Subcutaneous adipose tissue (tissue), 4 donors: ENCODE measurements at places on chromosomes 4 and X. TPM values are rescaled to one million over a fixed set of nuclear protein-coding genes. Genes with fewer than 3 reads are reported as not detected.

Gene RAB41
- total RNA-seq, result not detected

Gene RENBP
- total RNA-seq, result 43.4 TPM

Gene EXOC1L
- not detected for total RNA-seq

Gene MAGEA12
- total RNA-seq, result not detected

Gene CABS1
- not detected for total RNA-seq

Gene KIT
- total RNA-seq, result 3.6 TPM
